ENCODE measurements at places on chromosomes 11 and 22.

DNA sequence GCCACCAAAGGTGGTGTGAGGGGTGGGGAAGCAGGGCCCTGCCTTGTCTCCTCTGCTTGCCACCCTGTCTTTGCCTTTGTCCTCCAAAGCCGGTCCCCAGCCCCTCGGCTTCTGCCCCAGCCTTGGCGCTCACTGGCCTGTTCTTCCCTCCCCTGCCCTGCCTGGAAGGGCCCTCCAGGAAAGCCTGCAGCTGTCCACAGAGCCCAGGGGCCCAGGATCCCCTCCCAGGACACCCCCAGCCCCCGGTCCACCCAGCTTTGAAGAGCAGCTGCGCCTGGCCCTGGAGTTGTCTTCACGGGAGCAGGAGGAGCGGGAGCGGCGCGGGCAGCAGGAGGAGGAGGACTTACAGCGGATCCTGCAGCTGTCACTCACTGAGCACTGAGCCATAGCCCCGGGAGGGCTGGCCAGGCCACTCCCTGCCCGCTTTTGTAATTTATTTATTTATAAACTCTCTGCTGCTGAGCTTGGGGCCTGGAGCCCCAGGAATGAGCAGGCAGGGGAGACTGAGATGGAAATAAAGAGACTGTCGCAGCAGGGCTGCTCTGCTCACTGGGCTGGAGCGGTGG, 1.3 kb upstream of the SSH3 start:
- no peak for DNase-seq

GRCh38 chr11:32963721-32964120, 52.0 kb upstream of the DEPDC7 start:
- DNase-seq: no peak

DNA sequence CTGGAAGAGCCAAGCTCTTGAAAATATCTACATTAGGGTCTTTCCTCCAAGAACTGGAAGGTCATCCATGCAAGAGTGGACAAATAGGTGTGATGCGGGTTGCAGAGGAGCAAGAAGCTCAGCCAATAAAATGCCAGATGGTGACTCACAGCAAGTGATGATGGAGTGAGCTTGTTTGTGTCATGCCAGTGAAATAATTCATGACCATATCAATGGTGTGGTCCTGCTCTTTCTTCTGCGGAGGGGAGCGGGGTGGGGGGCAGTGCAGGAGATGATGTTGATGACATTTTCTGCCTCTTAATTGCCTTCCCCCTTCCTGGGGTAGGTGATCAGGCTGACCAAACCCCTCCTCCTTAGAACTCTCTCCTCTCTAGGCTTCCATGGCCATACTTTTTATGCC, 118.5 kb upstream of the TIMP3 start:
- no peak for DNase-seq

GRCh38 chr11:76789443-76789719, 6.2 kb downstream of the TSKU start:
- no peak for DNase-seq

- no peak for DNase-seq
Observed at GRCh38 chr22:49928555-49929210, 10.2 kb downstream of the CRELD2 start.

Measured in stimulated activated CD8-positive, alpha-beta memory T cell treated with anti-CD3 and anti-CD28 coated beads, Interleukin-4, amount 100 ng/mL, for 1 hour (primary cell).